ENCODE measurements at places on chromosomes 4 and X. TPM values are rescaled to one million over a fixed set of nuclear protein-coding genes. Genes with fewer than 3 reads are reported as not detected.

DNA sequence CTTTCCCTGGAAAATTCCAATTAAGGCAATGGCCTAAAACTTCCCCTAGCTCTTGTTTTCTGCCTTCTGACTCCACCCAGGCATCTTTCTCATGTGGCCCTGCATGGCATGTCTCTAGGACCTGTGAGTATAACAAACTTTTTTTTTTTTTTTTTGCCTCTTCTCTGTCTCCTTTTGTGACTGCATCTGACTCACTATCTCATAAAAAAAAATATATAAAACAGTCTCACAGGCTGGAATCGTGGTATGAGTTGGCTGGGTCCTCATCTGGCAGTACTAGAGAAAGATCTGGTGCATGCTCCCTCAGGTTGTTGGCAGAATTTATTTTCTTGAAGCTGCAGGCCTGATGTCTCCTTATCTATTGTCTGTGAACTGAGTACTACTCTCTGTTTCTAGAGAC lies 313.9 kb downstream of the TECRL start:
- H3K36me3 ChIP-seq, result no peaks in the 10 kb centered on the region
- H3K4me1 ChIP-seq, result no peaks in the 10 kb centered on the region
- H3K27me3 ChIP-seq, result no peaks in the 10 kb centered on the region
- no peak overlapping the region for H3K27ac ChIP-seq
- no peak overlapping the region for H3K4me3 ChIP-seq
- DNase-seq, result no peak

- no peak for DNase-seq
- peaks cover 23% of the 10 kb centered on the region for H3K4me1 ChIP-seq
- no peak overlapping the region for H3K27ac ChIP-seq
- no peaks in the 10 kb centered on the region for H3K36me3 ChIP-seq
- no peak overlapping the region for H3K4me3 ChIP-seq
Observed at GRCh38 chr4:148790691-148791090, 348.5 kb upstream of the NR3C2 start.

DNA sequence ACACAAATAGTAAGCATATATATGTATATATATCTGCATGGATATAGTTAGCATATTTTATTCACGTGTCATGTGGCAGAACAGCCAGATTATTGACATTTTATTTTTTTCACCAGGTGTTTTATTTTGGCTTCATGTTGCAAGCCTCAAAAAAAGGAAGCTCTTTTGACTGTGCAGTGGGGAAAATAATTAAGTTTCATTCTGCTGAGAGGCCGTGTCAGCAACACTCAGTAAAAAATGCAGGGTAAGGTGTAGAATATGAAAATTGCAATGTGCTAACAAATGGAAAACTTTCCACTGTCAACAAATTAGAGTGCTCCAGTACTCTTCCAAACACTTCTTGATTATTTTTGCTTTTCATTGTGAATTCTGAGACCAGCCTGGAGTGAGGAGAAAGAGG lies 511.5 kb downstream of the GLUD2 start:
- H3K27ac ChIP-seq, result no peak overlapping the region
- no peak for DNase-seq
- no peaks in the 10 kb centered on the region for H3K27me3 ChIP-seq
- no peak overlapping the region for H3K4me3 ChIP-seq
- H3K4me1 ChIP-seq, result no peaks in the 10 kb centered on the region
- H3K36me3 ChIP-seq, result no peaks in the 10 kb centered on the region

GRCh38 chrX:49184294-49185281 lies 1.6 kb downstream of the PRICKLE3 start:
- H3K4me3 ChIP-seq, result no peak overlapping the region
- peak overlapping the region; percentile 73 for H3K27ac ChIP-seq
- peak; percentile 59 for DNase-seq
- peaks cover 5% of the 10 kb centered on the region for H3K4me1 ChIP-seq
- H3K36me3 ChIP-seq, result no peaks in the 10 kb centered on the region

Gene SEC24D
- total RNA-seq, result 32.0 TPM

Gene ZDHHC15
- total RNA-seq, result not detected

GRCh38 chr4:25493466-25493865 lies 116.4 kb downstream of the ANAPC4 start:
- H3K36me3 ChIP-seq, result no peaks in the 10 kb centered on the region
- H3K27ac ChIP-seq, result no peak overlapping the region
- no peaks in the 10 kb centered on the region for H3K27me3 ChIP-seq
- H3K4me1 ChIP-seq, result no peaks in the 10 kb centered on the region

Gene RIBC1
- total RNA-seq, result 0.88 TPM

Gene PNMA5
- not detected for total RNA-seq
